ENCODE measurements at places on chromosomes 7 and 10.

DNA sequence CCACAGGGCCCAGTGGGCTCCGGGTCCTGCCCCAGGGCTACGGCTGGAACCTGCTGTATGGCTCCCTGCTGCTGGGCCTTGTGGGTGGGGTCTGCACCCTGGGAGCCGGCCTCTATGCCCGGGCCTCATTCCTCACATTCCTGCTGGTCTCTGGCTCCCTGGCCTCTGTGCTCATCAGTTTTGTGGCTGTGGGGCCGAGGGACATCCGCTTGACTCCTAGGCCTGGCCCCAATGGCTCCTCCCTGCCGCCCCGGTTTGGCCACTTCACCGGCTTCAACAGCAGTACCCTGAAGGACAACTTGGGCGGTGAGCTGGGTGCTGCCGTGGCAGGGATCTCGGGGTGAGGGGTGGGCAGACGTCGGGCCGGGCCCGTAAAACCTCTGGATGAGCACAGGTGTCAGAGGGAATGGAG is 4.4 kb downstream of the SLC12A9 start:
- DNase-seq = no peak

- no peak for DNase-seq
Observed at GRCh38 chr10:113345826-113346624, 206.8 kb upstream of the HABP2 start.

DNA sequence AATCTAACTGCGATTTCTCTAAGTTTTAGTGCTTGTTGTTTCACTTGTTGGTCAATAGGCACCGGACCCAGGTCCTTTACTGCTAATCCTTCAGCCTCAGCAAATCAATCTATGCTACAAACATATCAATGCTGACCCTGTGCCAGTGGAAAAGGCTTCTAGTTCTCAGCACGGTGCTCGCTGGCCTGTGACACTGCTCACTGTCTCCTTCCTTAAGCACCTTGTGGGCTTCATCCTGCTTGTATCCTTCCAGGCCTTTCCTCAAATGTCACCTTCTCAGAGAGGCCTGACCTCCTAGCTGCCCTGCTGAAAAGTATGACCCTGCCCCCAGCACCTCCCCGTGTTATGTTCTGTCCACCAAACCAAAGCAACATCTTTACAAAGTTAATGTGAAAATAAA is 201.2 kb upstream of the FRMD4A start:
- no peak for DNase-seq

DNA sequence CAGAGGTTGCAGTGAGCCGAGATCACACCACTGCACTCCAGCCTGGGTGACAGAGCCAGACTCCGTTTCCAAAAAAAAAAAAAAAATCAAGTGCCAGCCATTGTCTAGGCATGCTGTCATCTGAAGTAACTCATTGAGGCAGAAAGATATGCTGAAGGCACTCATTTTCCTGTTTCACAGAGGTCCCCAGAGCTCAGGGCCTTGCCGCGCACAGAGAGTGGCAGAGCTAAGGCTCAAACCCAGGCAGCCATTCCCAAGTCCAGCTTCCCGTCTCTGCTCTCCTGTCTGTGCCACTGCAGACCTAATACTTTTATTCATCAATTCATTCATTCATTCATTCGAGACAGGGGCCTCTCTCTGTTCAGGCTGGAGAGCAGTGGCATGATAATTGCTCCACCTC is 3.5 kb downstream of the GRIFIN start:
- DNase-seq = no peak

DNA sequence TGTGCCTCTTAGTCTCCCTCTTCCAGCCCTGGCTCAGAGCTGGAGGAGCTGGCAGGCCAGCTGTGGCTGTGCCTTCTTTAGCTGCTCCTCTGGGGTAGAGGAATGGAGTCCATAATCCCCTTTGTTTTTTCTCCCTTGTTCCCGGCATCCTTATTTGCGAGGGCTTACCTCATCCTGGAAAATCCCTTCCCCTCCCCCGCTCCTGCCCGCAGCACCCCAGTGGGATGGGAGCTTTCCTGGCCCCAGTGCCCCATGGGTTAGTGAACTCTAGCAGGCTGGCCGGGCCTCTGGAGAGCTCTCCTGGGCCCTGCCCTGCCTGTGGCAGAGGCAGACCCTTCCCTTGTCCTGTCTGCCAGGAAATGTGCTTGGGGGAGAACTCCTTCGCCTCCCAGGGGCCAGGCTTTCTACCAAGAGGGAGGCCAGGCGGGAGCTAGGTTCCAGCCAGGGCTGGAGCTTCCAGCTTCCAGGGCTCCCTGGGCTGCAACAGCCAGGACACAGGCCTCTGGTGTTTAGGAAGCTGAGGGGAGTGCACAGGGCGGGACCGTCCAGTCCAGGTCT is 16.5 kb upstream of the TRIM8 start:
- DNase-seq = peak; percentile 88

DNA sequence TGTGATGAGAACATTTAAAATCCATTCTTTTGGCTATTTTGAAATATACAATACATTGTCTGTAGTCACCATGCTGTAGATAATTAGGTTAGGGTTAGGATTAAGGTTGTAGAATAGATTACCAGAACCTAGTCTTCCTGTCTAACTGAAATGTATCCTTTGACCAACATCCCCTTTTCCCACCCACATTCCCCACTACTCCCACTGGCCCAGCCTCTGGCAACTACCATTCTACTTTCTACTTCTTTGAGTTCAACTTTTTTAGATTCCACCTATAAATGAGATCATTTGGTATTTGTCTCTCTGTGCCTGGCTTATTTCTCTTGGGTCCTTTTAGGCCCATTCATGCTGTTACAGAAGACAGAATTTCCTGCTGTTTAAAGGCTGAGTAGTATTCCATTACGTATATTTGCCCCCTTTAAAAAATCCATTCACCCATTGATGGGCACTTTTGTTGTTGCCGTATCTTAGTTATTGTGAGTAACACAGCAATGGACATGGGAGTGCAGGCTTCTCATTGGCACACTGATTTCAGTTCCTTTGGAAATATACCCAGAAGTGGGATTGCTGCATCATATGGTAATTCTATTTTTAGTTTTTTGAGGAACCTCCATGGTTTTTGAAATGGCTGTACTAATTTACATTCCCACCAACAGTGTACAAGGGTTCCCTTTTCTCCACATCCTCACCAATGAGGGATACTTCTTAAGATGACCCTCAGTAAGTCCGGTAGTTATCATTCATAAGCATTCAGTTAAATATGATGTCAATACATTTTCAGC is 104.0 kb downstream of the RALA start:
- DNase-seq = no peak

GRCh38 chr7:103001210-103001609 is 73.4 kb downstream of the FBXL13 start:
- no peak for DNase-seq

DNA sequence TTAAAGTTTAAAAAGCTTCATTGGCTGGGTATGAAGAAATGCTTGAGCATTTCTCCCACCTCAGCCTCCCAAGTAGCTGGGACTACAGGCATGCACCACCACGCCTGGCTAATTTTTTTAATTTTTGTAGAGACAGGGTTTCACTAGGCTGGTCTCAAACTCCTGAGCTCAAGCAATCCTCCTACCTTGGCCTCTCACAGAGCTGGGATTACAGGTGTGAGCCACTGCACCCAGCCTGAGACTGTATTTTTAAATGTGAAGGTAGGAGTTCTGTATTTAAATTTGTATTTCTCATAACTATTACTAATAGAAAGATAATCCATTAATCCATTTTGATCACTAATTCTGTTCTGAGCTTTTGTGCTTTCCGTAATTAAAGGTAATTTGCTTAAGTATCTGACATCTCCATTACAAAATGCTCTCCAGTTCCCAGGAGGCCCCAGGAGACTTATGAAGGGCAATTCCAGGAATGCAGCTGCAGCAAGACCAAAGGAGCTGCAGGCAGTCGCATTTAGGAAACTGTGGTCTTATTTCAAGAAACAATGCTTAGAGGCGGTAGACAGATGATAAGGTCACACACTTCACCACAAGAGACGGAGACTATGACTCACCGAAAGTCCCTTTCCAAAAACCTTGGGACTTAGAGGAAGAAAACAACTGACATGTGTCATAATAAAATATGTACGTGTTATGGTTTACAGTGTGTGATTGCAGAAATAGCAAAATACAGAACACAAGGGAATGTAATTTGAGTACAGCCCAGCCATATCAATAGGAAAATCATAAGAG is 23.3 kb downstream of the YAE1 start:
- peak; percentile 97 for DNase-seq

DNA sequence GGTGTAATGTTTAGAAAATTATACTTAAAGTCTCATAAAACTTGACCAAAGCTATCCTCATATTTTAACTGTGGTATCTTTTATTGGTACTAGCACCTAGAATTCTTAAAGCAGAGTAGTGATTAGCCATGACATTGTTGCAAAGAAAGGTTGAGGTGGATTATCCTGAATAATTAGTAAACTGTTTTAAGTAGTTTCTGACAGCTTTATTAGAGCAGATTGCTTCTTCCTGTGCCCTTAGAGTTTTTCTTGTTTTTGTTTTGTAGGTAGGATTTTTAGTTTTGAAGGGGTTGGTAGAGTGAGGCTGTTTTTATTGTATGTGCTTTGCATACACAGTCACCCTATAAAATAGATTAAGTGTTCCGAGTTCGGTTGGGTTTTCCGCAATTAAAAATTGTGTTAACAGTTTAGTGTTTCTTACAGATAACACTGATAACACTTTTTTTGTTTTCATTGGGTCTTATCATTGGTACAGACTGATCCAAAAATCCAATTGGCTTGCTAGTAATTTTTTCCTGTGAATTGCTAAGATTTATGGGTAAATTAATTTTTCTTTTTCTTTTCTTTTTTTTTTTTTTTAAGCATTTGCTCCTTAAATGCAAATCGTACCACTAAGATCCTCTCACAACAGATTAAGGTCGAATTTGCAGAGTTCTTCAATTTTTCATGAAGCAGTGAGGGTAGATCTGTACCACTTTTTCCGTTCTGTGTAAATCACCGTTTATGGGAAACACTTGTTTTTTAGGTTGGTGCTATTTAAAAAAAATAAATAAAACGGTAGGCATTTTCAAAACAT is 2.1 kb upstream of the PBLD start:
- DNase-seq = no peak

DNA sequence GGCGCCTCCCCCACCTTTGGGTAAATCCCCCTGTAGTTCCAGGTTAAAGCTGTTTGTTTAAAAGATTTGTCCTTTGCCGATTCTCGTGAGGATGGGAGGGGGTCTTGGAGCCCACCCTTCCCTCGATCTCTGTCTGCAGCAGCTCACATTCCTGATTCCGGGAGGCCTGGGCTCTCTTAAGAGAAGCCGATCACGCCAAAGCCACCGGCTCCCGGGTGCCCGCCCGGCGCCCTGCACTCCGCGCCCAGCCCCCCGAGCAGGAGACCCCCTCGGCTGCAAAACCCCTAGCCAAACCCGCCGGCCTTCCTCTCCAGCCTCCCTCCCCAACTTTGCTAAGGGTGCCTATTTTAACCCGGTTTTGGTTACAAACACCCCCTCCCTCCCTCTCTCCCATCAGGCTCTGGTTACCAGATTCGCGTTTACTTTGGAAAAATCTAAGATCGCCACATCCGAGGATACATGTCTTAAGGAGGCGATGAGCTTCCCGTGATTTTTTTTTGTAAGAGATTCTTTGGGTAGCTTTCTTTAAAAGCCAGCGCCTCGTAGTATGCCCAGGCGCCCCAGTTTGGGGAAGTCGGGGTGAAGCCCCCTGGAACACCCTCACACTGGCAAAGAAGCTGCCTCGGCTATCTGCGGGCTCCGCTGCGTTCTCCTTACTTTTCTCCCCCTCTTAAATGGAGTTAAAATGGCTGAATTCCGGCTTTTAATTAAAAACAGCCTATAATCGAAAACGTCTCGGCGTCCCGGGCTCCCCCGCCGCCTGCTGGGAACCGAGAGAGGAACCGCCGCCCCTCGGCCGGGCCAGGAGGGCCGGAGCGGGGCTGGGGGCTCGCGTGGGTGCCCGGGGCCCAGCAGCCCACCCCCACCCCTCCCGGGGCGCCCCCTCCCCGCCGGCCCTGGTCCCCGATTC is 983 bp downstream of the TNRC18 start:
- DNase-seq = no peak

- DNase-seq = no peak
Observed at GRCh38 chr10:52056291-52056690, 257.8 kb upstream of the DKK1 start.

- no peak for DNase-seq
Observed at GRCh38 chr7:22885797-22886261, 63.2 kb upstream of the TOMM7 start.
